SIG-M5 (cell line): ENCODE measurements at places on chromosomes 4 and X.

DNA sequence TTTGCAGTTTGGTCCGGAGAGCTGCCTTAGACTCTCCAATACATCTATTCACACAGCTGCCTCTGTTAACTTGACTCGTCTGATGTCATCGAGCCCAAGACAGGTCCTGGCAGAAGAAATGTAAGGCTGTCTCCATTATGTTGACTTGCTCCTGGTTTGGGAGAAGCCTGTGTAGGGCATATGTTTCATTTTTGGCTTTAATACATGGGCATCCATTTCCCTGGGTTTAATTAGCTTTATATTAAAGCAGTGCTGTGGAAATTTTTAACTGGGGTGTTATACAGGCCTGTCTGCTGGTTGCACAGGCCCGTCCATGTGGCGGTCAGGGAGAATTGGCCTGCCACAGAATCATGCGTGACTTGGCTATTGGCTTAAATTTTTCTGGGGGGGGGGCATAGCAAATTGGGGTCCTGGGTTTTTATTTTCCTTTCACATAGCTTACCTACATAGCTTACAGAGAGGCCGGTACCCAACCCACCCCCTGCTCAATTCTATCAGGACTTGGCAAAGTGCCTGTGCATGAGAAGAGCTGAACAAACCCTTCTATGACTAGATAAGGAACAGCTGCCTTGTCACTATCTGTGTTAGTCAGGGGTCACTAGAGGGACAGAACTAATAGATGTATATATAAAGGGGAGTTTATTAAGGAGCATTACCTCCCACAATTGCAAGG is 123.5 kb upstream of the WDR1 start:
- no peak for DNase-seq

- no peak for DNase-seq
These were observed 253.2 kb upstream of the CENPE start for GRCh38 chr4:103451341-103451740.

DNA sequence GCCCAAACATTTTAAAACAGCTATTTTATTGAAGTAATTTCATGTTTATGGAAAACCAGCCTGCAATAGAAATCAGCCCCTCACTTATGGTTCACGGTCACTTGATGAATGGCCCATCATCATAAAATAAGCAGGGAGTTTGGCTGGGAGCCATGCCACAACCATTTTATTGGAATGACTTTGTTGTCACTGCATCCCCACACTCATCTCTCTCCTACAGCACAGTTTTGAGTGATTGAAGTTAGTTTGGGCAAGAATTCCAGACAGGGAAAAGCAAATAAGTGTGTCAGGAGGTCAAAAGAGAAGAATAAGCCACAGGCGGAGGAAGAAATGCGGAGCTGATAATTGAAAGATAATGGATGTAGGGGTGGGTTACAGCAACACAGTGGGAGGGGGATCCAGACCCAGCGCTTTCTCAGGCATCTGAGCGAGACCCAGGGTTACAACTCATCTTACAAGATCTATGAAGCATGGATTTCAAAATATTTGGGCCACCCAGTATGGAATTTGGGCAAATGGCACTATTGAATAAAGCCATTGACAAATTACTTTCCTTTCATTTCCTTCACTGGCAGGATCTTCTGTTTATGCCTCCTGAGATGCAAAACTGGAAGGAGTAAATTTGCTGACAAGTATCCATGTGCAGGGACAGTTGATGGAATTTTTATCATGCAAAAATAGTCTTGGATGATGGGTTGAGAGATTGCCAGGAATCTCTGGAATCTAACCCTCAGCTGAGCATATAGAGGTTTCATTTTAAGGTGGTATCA is 100.8 kb downstream of the SHROOM3 start:
- no peak for DNase-seq

GRCh38 chrX:1536712-1537030 is 314 bp downstream of the P2RY8 start:
- DNase-seq, result no peak

GRCh38 chr4:147493307-147493706 is 12.4 kb downstream of the EDNRA start:
- DNase-seq, result no peak

DNA sequence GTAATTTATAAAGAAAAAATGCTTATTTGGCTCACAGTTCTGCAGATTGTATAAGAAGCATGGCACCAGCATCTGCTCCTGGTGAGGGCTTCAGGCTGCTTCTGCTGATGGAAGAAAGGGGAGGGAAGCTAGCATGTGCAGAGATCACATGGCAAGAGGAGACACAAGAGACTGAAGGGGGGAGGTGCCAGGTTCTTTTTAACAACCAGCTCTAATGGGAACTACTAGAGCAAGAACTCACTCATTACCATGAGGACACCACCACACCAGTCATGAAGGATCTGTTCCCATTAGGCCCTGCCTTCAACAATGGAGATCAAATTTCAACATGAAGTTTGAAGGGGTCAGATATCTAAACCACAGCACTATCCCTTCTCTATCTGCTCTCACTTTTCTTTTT is 9.4 kb upstream of the COPS4 start:
- DNase-seq, result no peak

DNA sequence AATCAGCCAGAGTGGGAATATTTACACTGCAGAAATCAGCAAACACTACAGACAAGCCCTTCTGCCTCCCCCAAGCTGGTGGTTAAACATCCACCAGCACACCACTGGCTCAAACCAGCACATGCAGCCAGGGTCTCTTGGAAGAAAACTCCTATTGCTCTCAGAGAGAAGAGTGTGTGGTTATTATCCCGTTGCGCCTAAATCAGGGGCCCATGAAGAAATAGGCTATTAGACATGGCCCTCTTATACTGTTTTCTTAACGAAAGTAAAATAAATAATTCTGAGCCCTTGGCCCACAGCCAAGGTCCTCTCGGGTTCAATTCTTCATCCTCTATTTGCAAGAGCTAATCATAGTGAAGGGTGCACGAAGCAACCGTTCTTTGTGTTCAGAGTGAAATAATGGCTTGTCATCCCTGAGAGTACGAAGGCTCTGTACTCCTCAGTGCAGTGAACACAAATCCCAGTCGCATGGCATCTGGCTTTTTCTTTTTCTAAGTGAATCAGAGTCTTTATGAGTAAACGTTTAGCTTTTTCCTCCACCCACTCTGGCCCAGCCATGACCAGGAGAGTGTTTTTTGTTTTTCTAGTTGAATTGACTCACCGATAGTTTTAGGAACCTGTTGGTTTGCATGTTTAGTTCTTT is 33.4 kb upstream of the RBM47 start:
- DNase-seq, result no peak

- no peak for DNase-seq
These were observed 44.7 kb downstream of the TMEM150C start for GRCh38 chr4:82517043-82517442.

- no peak for DNase-seq
These were observed 1.5 kb downstream of the MSANTD1 start for GRCh38 chr4:3250438-3250955.

DNA sequence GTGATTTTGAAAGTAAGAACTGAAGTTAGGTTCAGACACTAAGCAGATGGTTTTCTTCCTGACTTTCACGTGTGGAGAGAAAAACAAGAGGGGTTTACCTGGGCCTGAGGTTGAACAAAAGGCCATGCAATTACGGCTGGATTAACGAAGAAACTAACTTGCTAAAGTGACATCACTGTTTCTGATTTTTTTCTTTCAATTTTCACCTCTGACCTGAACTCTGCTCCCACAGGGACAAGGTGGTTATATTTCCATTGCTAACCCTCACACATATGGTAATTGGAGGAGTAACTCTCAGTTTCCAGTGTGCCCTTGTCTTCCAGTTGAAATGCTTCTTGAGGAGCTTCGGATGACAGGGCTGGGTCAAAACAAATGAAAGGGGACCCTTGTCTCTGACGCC is 38.0 kb downstream of the MSN start:
- DNase-seq, result no peak

DNA sequence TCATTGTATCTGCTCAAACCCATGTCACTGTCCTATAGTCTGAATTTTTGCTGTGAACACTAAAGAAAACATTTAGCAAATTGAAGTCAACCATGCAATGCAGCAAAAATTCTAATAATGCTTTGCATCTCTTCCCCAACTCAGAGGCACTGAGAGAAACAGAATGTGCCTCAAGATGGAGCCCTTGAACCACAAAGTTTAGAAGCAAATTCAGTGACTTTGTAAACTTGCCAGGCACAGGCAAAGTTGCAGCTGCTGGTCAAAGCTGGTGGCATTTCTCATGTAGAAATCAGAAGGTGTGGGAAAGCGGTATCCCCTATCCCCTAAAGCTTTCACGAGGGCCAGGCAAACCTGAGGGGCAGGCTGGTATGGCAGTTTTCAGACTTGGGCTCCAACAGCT is 121.7 kb upstream of the DIPK2B start:
- no peak for DNase-seq

DNA sequence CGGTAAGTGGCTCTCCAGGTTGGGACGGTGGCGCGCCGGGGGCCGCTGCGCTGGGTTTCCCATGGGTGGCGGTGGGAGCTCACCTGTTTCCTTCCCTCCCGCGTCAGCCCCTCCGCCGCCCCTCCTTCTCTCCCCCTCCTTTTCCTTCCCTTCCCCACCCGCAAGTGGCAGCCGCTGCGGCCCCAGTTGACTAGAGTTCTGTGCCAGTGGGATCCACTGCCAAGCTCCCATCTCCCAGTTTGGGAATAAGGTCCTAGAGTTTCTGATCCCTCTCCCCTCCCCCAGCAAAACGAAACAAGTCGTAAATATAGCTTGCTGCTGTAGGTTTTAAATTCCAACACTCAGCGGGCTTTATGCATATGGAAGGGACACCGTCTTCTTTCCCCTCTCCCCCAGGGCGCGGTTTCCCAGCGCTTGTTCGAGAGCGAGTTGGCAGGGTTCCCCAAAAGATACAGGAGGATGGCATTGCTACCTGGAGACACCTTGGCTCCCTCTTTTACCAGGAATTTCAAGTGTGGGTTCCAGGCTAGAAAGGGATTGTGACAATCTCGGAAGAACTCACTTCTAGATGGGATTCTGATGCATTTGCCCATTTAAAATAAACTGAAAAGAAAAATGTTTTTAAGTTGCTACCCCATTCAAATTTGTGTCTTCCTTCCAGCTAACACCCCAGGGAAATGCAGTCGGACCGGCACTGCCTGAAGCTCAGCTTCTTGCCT is 1.2 kb downstream of the TLL1 start:
- no peak for DNase-seq

DNA sequence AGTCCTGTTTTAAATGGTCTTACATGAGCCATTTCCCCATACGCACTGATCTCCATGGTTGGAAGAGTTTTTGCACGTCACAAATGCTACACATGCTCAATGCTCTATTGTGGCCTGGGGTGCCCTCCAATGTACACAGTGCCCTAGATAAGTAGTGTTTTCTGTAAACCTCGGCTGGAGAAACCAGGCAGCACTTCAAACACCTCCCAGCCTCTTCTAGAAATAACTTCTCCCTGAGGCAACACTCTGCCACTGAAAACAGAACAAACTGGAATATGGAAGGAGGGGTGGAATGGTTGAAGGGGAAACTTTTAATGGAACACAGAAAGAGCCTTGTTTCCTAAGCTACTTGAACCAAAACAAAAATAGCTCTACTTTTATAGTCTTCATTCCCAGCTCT is 123.9 kb upstream of the CBR4 start:
- no peak for DNase-seq

DNA sequence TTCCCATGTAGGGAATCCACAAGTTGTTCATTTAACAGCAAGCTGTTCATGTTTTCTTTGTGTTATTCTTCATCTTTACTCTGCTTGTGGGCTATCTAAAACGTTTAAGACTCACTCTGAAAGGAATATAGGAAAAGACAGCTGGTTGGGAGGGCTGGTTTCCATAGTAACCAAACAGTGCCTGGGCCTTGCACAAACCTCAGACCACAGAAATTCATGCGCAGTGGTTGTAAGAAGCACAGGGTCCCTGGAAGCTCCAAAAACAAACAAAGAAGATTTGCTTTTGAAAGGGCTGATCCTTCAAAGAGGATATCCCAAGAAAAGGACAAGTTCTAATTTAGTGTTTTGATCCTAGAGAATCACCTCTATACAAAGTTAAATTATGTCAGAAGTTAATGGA is 7.8 kb downstream of the SERTM2 start:
- DNase-seq, result no peak

GRCh38 chrX:131317326-131317725 is 28.2 kb upstream of the IGSF1 start:
- DNase-seq, result no peak

GRCh38 chr4:104941661-104942062 is 205.0 kb upstream of the TET2 start:
- no peak for DNase-seq

- no peak for DNase-seq
These were observed 146.1 kb upstream of the TBL1X start for GRCh38 chrX:9318766-9319165.

- no peak for DNase-seq
These were observed 176.8 kb upstream of the DCAF12L2 start for GRCh38 chrX:126342859-126343258.

DNA sequence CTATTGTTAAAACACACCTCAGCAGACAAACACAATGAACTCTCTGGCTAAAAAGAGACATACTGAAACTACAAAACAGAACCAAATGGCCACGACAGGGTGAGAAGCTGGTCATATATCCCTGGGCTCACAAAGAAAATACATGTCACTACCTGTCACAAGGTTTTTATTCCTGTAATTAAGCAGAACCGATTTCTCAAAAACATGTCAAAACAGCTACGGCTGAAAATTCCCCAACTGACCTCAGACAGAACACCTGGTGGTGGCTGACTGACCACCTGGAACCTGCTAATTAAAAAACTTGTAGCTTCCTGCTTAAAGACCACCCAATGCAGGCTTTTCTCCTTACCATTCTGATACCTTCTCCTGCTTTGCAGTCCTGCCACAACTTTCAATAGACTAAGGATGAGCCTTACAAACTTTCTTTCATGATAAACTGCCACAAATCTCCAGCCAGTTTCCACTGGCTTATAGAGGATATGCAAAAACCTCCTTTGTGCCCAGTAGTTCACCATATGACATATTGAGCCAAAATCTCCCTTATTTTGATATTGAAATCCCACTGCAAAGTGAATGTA is 571.9 kb downstream of the SPOCK3 start:
- no peak for DNase-seq

DNA sequence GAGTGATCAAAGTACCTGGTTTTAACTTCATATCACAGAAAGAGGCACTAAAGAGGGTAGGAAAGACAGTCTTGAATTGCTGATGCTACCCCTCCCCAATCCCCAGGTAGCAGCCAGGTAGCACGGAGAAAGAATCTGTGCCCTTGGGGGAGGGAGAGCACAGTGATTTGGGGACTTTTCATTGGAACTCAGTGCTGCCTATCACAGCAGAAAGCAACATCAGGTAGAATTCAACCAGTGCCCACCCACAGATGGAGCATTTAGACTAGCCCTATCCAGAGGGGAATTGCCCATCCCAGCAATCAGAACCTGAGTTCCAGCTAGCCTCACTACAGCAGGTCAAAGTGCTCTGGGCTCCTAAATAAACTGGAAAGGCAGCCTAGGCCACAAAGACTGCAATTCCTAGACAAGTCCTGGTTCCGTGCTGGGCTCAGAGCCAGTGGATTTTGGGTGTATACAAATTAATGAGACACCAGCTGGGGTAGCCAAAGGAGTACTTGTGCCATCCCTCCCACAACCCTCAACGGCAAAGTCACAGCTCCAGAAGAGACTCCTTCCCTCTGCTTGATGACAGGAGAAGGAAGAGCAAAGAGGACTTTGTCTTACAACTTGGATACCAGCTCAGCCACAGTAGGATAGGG is 228.1 kb downstream of the THOC2 start:
- DNase-seq, result no peak

GRCh38 chr4:73944061-73944875 is 37.6 kb downstream of the PF4 start:
- DNase-seq, result no peak

GRCh38 chrX:6460893-6461490 is 73.9 kb downstream of the VCX3A start:
- DNase-seq, result no peak

GRCh38 chr4:73281396-73281795 is 22.8 kb upstream of the ANKRD17 start:
- DNase-seq, result no peak
